ENCODE measurements at places on chromosomes 2 and 18.

GRCh38 chr2:16506366-16506765 lies 159.3 kb downstream of the CYRIA start:
- DNase-seq: no peak

- no peak for DNase-seq
Measured at GRCh38 chr18:13243363-13243762, 24.8 kb downstream of the LDLRAD4 start.

DNA sequence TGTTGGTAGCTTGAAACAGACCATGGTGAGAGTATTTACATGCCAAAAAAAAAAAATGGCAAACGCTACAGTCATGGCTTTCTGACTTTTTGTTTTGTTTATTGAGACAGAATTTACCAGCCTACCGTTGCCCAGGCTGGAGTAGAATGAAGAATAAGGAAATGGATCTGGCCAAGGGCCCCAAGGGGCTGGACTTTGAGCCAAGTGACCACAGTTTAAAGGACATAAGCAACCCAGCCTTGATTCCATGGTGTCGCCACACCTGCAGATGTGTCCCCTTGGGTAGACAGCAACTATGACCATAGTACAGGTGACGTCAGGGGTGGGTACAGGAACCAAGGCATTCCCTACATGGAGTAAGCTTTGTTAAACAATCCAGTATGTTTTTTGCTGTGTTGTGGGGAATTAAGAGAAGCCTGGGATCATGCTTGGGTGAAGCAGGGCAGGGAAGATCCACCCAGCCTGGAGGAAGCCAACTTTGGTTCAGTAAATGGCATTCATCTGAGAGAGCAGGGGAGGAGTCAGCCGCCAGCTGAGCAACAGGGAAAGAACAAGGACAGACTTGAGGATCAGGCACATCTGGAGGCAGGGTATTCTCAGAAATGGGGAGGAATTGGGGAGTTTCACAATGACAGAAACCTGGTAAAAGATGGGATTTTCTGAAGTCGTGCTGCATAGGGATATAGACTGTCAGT lies 110.3 kb upstream of the SH3BP4 start:
- no peak for DNase-seq

DNA sequence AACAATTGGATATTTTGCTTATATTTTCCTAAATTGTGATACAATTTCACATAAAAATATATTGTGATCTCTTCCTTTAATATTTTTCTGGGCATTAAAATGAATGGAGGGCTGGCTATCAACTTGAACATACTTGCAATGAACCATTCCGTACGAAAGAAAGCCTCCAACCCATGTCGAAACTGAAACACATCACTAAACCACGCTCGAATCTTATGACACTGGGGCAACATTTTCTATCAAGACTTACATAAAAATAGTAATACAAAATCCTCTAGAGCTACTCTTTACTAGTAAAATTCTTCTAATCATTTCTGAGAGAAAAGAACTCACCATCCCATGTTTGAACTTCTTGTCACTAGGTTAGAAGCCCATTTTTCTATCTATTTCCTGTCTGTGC lies 132.8 kb upstream of the DOK6 start:
- no peak for DNase-seq

GRCh38 chr2:60867848-60868247 lies 13.5 kb upstream of the REL start:
- peak; percentile 27 for DNase-seq

DNA sequence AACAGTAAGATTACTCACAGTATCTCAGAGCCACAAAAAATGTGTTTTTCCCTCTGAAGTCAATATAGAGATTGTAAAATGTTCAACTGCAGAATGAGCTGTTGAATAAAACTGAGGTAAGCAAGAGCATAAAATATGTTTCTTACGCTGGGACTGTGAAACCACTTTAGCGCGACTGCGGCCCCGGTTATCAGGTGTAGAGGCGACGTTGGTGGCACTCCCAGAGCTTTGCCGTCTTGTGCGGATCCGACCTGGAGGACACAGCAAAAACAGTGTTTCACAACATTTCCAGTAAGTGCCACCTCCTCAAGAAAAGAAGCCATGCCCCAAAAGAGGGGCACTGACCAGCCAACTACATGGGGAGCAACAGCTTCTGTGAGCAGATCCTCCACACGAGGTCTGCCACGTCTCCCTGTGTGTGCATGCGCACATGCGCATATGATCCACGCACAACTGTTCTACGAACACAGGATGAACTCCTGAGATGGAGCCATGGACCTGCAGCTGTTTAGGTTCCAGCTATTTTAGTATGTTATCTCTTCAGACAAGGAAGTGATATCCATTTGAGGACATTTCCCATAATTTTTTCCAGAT lies 100.7 kb upstream of the RNU4ATAC start:
- no peak for DNase-seq

DNA sequence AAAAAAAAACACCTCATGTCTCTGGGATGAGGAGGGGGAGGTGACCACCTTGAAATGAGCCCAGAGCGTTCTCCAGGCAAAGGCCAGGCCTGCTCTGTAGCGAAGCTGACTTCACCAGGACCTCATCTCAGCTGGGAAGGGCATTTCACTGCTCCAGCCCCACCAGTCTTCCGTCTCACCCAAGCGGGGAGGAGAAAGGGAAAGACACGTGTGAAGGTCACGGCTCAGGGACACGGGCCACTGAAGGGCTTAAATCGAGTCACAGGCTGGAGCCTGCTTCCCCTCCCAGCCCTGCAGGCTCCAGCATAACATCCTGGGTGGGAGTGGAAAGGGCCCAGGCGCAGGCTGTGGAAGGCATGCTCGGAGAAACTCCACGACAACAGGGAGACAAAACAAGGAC lies 18.1 kb downstream of the THAP4 start:
- DNase-seq: no peak

- DNase-seq: no peak
Measured at GRCh38 chr2:70381235-70381634, 79.4 kb upstream of the FAM136A start.

- no peak for DNase-seq
Measured at GRCh38 chr2:18602298-18602697, 12.9 kb upstream of the NT5C1B start.

GRCh38 chr2:48343571-48344440 lies 186.1 kb upstream of the STON1 start:
- DNase-seq: peak; percentile 31

GRCh38 chr18:24584813-24585212 lies 124.4 kb downstream of the HRH4 start:
- no peak for DNase-seq

DNA sequence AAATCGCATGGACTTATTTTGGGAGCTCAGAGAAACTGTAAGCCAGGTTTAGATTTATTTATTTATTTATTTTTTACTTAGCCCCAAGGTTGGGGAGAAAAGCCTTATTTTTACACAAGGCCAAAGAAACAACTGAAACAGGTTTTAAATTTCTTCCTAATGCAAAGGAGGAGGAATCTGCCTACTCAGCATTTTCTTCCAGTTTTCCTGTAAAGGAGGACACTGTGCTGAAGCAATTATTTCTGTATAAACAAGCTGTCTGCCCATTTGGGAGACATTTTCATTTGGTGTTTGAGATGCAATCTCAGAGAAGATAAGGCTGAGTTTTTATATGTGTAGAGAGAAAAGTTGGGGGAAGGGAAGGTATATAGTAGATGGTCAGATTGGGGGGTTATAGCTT lies 125.0 kb downstream of the ETAA1 start:
- no peak for DNase-seq

- no peak for DNase-seq
Measured at GRCh38 chr18:74281011-74281979, 10.5 kb downstream of the CYB5A start.

DNA sequence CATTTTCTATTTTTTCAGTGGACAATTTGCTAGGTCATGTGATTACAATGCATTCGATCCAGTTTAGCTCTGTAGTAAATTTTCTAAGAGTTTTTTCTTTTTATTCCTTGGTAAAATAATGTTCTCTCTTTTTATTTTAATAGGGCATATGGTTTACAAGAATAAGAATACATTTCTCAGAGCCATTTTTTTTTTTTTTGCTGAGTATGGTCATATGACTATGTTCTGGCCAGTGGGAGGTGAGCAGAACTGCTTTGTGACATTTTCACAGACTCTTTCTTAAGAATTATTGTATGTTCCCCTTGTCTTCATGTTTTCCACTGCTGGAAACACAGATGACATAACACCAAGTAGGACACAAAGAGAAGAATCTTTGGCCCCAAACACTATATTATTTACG lies 626.6 kb upstream of the FSHR start:
- no peak for DNase-seq

DNA sequence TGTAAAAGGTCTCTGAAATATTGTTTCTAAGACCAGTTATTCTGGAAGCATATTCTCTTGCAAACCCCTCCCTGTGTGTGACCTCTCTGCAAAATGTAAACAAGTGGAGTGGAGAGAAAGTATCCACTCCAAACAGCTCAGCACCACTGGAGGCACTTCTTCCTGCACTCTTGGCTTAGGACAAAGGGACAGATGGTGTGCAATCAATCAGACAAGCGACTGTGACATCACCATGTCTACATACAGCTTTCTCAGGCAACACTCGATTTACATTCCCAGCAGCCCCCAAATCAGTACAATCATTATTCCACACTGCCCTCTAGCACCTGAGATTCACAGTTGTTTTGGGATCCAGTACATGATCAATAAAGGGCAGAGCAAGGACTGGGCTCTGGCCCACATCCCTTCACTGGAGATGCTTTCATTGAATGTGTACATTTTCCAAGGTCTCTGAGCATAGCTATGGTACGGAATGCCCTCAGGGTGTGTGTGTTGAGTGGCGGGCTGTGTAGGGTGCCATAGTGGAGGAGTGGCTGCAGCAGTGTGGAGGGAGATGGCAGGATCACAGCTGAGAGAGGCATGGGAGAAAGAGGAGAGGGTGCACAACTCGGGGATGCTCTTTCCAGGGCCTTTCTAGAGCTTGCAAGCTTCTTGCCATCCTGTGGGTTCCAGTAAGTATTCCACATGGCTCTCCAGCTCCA lies 311.8 kb upstream of the ST6GAL2 start:
- DNase-seq: no peak

DNA sequence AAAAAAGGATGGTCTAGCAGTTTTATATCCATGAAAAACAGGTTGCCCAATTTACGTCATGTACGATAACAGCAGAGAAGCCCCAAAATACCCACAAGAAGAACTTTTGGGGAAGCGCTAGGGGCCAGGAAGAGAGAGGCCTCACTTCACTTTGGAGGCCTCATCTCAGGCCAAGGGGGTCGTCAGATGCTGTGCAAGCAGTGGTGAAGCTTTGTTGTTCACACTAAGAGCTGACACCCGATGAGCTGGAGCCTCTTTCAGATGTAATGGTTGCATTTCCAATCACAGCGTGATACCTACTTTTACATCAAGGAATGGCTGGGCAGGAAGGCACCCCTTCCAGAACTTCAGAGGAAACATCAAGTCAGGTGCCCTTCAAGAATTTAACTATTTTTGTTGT lies 242.3 kb upstream of the PXDN start:
- DNase-seq: no peak

DNA sequence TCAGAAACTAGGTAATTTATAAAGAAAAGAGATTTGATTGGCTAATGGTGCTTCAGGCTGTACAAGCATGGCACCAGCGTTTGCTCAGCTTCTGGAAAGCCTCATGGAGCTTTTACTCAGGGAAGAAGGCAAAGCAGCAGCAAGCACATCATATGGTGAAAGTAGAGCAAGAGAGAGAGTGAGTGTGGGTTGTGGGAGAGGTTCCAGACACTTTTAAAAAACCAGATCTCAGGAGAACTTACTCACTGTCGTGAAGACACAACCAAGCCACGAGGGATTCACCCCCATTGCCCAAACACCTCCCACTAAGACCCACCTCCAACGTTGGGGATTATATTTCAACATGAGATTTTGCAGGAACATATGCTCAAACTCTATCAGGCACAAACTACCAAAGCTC lies 554.6 kb upstream of the TNP1 start:
- no peak for DNase-seq

- peak; percentile 54 for DNase-seq
Measured at GRCh38 chr2:196369967-196370366, 198.6 kb upstream of the STK17B start.

DNA sequence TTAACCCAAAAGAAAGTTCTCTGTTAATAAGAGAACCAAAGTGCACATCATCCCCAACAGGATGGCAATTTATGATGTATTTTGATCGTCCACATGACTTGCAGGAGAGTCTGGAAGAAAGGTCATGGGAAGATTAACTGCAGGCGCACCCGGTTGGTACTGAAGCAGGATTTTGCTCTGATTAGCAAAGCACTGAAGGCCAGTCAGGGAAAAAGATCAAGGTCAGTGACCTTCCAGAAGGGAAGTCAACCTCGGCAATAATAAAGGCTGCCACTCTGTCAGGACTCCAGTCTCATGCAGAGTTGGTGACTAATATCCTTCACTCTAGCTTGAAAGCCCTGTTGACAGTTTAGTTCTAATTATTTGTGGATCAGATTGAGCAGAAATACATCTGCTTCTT lies 432.7 kb upstream of the RAB12 start:
- DNase-seq: no peak

GRCh38 chr2:135186054-135186453 lies 134.0 kb downstream of the RAB3GAP1 start:
- no peak for DNase-seq

DNA sequence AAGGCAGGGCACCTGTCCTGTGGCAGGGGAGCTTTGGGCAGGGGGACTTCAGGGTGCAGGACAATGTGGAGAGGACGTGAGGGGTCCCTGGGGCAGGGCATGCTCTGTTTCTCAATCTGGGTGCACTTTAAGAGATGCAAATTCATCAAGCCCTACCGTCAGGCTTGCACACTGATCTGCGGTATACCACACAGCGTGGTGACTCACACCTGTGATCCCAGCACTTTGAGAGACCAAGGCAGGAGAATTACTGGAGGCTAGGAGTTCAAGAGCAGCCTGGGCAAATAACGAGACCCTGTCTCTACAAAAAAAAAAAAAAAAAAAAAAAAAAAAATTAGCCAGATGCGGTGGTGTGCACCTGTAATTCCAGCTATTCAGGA lies 10.2 kb upstream of the GPC1 start:
- DNase-seq: no peak

- no peak for DNase-seq
Measured at GRCh38 chr2:229910832-229911412, 10.9 kb downstream of the TRIP12 start.

- DNase-seq: no peak
Measured at GRCh38 chr18:35050705-35051195, 9.5 kb downstream of the MAPRE2 start.

DNA sequence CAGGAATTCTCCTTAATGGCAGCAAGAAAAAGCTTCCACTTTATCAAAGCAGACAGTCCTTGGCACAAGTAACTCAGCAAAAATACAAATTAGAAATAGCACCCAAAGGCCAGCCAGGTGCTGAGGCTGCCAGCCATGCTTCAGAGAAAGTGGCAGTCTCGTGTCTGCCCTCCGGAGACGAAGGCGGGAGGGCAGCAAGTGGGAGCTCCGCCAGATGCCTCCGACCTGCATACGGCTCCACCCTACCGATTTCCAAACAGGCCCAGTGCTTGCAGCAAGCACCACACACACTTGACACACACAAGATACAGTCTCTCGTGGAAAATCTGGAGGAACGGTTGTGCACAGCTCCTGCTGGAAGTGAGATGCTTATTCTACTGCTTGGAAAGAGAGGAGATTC lies 134.9 kb upstream of the REV1 start:
- no peak for DNase-seq
